GM23338 (cell line): ENCODE measurements at places on chromosomes 6 and 20. TPM values are rescaled to one million over a fixed set of nuclear protein-coding genes. Genes with fewer than 3 reads are reported as not detected.

The HTR1B gene
- polyA plus RNA-seq, result 0.10 and 0.19 TPM in 2 replicates

The NKAIN4 gene
- 9.5 and 13.2 TPM in 2 replicates for polyA plus RNA-seq

The ADNP gene
- 83.9 and 106 TPM in 2 replicates for polyA plus RNA-seq

The BHLHE23 gene
- polyA plus RNA-seq, result 0.52 TPM in 2 replicates

The UST gene
- 12.6 TPM in 2 replicates for polyA plus RNA-seq
